NCI-H524 treated with DMSO at 0.1 percent for 48 hours (cell line): ENCODE measurements at places on chromosomes 5 and 9.

GRCh38 chr9:108182270-108182669, 673.5 kb downstream of the ACTL7B start:
- DNase-seq: no peak

GRCh38 chr5:94932259-94932658, 313.8 kb downstream of the SLF1 start:
- DNase-seq: no peak

DNA sequence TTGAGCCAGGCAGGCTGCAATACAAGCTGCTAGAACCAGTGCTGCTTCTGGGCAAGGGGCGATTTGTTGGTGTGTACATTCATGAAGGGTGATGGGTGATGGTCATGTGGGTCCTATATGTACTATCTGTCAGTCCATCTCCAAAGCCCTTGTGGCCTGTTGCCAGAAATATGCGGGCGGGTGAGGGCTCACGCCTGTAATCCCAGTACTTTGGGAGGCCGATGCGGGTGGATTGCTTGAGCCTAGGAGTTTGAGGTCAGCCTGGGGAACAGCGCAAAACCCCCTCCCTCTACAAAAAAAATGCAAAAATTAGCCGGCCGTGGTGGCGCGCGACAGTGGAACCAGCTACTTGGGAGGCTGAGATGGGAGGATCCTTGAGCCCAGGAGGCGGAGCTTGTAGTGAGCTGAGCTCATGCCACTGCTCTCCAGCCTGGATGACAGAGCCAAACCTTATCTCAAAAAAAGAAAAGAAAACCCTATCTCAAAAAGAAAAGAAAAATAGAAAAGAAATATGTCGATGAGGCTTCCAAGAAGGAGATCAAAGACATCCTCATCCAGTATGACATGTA, 45.0 kb upstream of the KLF4 start:
- DNase-seq: no peak

GRCh38 chr5:61461926-61462325, 129.9 kb downstream of the ZSWIM6 start:
- no peak for DNase-seq

DNA sequence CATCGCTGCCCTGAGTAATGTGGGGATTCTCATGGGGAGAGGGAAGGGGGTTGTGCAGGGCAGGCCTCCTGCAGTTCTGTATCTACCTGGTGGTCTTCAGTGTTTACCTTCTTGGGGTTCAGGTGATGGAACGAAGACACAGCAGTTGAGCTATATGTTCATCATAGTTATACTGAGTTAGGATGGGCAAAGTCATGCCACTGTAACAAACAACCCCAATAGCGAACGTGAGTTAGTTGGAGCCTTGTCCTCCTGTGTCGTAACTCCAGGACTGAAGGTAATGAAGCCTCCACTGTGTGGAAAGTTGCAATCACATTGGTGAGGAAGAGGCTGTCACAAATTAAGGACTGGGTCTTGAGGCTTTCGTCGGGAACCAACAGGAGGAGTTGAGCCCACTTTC, 64.4 kb downstream of the DAPK1 start:
- DNase-seq: no peak

DNA sequence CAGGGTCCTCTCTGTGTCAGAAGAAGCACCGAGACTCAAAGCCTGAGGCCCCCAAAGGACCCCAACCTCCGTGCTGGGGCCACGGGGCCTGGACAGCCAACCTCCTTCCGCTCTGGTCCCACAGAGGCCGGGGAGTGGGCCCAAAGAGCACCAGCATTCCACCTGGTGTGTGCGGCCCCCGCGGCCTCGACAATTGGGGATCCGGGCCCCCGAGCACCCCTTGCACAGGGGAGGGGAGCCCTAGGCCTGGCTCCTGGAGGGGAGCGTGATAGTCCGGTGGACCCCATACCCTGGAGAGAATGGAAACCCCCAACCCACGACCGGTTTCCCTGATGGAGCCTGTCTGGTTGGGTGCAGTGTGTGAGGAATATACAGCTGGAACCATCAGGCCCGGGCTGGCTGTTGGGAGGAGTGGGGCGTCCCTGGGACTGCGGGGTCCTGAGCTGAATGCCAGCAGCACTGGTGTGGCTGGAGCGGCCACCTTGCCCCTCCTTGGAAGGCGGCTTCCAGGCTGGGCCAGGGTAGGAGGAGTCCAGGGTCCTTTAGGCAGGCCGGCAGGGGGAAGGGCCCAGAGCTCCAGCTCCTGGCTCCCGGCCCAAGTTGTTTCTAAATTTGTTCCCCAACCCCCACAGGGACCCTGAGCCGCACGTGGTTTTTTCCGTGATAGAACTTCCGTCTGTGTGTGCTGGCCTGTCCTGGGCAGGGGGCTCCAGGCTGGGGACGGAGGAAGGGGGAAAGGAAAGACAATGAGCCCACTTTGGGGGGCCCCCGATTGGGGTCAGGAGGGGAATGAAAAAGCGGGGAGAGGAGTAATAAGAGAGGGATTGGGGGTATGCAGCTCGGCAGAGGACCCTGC, 825 bp upstream of the TOR4A start:
- no peak for DNase-seq

DNA sequence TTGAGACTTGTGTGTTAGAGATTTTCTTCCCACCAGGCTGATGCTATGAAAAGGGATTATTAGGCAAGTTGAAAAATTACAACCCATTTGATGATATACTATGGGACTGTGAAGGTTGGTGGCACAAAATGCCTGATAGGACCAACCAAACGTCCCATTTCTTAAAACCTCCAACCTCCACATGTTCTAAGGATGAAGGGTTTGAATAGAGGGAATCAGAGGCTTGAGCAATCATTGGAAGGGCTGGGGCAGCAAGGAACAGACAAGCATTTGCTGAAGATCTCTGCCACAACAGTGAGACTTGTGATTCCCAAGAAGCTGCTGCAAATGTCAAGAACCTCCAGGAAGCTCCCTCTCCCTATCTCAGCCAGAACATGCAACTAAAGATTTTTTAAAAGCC, 283.1 kb downstream of the ELAVL2 start:
- DNase-seq: no peak

DNA sequence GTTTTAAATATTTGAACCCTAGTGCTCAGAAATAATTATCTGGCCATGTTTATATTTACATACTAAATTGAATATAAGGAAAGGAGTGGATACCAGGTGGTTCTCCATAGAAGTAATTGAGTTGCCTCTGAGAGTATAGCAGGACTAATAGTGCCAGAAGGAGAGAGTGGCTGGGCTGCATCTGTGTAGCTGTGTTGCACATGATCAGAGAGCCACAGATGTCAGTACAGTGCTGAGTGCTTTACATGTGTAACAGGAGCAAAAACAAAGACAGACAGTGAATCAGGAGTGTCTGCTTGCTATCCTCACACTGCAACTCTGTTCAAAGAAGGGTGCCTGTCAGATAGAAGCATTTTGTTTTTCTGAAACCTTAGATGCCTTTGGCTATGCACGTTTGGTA, 353.9 kb upstream of the PAPPA start:
- DNase-seq: no peak

GRCh38 chr9:125447202-125447802, 185.7 kb downstream of the GAPVD1 start:
- DNase-seq: no peak

- DNase-seq: no peak
Observed at GRCh38 chr5:83011985-83012384, 65.2 kb downstream of the TMEM167A start.
